Erythroblast (primary cell): ENCODE measurements at places on chromosomes 4 and X.
A peak's percentile ranks its signal among the peaks of the same experiment; 100 is the strongest.

- peak; percentile 43 for DNase-seq
Measured at GRCh38 chr4:18020145-18020670, 1.3 kb downstream of the LCORL start.

- peak; percentile 67 for DNase-seq
Measured at GRCh38 chr4:140851032-140851636, 94.9 kb upstream of the TBC1D9 start.

- DNase-seq, result no peak
Measured at GRCh38 chrX:9122519-9123245, 88.8 kb upstream of the FAM9B start.

DNA sequence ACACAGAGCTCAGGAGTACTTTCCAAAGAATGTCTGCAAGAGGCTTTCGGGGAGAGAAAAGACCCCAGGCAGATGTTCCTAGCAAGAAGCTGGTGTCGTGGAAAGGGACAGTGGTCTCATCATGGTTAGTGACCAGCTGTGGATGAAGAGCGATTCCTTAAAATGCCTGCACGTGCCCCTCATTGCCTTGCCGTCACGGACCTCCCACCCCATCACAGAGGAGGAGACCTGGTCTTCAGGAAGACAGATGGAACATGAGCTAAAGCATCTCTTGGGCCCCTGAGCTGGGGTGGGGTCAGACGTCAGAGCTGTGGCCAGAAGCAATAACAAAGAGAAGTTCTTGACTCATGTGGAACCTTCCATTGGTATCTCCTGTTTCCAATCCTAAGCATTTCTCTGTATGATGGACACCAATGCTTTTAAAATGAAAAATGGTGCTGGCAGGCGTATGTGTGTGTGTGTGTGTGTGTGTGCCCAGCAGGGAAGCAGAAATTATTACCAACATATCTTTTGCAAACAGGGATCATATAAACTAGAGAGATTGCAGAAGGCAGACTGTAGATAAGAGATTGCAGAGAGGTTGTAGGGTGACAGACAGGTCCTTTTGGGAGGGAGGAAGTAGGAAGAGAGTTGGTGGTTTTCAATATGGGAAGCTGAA, 25.2 kb upstream of the ASMTL start:
- peak; percentile 37 for DNase-seq

DNA sequence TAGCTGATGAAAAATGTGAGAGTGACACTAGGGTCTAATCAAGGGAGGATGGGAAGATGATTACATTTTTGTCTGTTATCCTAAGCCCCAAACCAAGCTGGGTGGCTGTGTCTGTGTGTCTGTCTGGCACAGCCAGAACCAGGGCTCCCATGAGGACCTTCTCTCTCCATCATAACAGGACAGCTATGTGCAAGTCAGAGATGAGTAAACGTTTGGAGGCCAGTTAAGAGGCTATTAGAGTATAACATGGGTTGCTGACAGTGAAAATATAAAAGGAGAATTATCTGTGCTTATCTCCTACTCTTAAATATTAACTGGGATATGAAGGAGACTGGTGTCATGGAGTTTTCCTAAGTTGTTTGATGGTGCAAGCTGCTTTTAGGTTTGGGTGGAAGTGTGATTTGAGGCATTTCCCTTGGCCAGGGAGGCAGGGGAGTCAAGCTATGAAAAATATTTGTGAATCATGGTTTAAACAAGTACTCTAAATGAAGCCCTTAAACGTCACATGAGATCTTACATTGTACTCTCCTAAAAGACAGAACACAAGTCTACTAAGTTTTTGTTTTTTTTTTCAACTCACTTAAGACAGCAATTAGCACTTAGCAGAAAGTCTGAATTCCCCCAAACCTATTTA, 156.2 kb downstream of the ENOX2 start:
- no peak for DNase-seq

DNA sequence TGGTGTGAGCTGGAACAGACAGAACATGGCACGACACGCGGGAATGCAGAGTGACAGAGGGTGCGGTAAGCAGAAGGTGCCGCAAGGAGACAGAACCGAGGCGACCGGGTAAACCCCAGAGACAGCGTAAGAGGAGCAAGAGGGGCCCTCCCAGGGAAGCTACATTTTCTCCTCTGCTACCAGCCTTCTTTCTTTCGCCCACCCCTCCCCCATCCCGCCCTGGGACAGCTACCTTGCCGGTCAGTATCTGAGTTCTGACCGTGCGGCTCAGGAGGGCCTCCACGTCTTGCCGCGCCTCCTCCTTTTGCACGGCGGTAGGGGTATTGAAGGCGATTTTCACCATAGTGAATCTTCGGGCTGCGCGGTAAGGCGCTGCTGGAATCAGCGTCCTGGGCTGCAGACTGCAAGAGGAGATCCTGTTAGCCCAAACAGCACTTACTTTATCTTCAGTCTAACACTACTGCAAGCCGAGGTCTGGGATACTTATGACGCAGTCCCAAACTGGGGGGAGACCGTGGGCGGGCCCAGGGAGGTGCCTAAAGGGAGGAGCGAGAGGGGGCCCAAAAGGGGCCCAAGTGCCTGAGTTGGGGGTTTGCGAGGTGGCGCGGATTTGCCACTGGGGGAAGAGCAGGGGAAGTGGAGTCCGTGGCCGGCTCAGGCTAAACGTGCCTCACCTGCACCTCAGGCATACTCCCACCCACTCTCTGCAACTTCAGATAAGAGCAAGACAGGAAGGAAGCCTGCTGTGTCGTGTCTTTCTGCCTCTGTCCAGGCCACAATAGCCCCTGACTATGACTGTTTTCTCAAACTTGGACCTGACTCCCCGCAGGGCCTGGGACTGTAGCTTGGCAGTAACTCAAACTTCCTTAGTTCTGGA, at the start of gene ITM2A:
Gene ITM2A, minus strand, starts transcription at position 462 of the 877 bp plus-strand sequence. Its CDS starts 119 bp downstream, at position 343.
- DNase-seq, result peak; percentile 50

GRCh38 chr4:88320780-88321373, 36.5 kb upstream of the PPM1K start:
- DNase-seq, result no peak

- peak; percentile 13 for DNase-seq
Measured at GRCh38 chrX:109714340-109714958, 18.6 kb downstream of the ACSL4 start.

GRCh38 chr4:176660561-176660960, 132.2 kb downstream of the VEGFC start:
- DNase-seq, result no peak

DNA sequence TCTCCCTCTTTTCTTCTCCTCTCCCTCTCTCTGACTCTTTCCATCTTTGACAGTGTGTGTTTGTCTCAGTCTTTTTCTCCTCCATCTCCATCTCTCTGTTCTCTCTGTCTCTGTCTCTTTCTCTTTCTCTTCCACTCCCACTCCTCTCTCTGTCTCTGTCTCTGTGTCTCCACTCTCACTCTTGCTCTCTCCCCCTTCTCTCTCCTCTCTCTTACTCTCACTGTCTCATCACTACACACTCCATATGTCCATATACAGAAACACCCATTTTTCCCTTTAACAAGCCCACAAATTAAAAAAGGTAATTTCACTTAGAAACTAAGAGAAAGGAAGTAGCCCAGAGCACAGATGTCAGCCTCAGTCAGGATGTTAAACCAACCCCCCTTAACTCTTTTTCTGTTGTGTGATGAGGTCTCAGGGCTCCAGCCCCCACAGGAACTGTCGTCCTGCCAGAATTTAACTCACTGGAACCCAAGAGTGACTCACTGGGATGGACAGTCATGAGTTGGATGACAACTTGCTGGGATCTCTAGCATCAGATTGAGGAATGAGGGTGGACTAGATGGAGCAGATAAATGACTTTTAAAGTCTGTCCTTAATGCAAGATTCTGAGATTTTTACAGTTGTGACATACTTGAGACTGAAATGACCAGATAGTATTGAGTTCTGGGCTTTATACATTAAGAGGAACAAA, 27.5 kb downstream of the OTUD6A start:
- no peak for DNase-seq

GRCh38 chr4:182866746-182867145, 50.4 kb downstream of the DCTD start:
- no peak for DNase-seq

DNA sequence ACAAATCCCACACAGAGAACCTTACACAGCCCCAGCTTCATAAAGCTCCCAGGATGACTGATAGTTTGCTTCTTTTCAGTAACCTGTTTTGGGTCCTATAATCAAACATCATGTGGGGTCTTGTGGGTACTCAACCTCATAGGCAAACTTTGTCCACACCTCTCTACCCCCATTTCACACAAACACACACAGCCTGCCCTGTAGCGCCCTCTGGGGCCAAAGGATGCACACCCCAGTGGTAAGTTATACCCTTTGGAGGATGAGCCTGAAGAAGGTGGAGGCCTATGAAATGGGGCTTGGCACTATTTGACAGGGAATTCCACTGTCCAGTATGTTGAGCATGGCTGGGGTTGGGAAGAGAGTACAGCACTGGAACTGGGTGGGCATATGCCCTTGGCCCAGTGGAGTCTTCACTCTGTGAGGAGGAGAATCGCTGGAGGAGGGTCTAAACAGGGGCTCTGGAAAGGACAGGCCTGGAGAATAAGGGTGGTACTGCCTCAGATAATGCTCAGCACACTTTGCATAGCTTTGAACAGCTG, 30.5 kb upstream of the COL25A1 start:
- DNase-seq, result peak; percentile 19

- DNase-seq, result no peak
Measured at GRCh38 chr4:33537527-33537926, 2706.8 kb downstream of the ARAP2 start.

DNA sequence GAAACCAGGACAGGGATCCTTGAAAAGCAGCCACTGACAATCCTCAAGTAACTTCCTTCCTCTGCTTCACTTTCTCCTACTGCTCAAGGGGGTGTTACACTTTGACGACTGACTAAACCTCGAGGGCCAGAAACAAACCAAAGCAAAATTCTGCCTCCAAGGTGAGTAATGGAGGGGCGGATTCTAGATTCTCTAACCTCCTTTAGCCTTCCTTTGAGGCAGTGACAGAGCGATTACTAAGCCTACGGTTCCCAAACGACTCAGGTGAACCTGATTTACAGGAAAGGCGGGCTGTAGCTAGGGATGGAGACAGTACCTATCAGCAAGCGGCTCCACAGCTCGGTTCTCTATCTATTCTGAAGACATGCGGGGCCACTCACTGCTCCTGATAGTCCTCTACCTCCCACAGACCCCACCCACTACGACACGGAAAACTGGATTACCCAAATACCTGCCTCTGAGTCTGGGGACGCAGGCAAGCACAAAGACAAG, 487 bp downstream of the TBCK start:
- DNase-seq, result peak; percentile 75

GRCh38 chrX:74080165-74080564, 223.8 kb upstream of the ZCCHC13 start:
- DNase-seq, result no peak

DNA sequence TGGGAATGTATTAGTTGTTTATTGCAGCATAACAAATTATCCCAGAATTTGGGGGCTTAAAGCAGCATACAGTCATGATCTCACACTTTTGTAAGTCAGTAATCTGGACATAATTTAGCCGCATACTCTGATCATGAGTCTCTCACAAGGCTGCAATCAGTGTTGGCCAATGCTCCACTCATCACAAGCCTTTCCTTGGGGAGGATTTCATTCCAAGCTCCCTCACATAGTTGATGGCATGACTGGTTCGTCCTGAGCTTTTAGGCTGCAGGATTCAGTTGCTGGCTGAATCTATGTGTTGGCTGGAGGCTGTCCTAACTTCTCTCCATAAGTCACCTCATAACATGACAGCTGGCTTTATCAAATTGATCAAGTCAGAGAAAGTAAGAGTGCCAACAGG, 1568.6 kb upstream of the PCDH7 start:
- no peak for DNase-seq

DNA sequence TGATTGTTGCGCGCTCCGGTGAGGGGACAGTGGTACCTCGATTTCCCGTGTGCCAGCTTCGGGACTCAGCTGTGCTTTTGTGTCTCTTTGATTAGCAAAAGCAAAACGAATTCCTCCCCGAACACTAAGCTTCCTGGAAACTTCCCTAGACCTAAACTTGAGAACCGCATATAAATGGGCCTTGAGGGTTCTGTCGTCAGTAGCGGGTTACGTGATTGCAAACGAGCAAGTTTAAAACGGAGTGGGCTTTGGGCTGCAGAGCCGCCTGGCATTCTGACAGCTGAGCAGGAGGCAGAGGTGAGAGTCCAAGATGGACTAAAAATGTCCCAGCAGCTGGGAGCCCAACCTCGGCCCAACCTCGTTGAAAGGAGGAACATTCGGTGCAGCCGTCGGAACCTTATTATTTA, 1.2 kb upstream of the TAPT1 start:
- DNase-seq, result peak; percentile 52

- DNase-seq, result no peak
Measured at GRCh38 chr4:109649872-109650271, 53.4 kb downstream of the CASP6 start.

DNA sequence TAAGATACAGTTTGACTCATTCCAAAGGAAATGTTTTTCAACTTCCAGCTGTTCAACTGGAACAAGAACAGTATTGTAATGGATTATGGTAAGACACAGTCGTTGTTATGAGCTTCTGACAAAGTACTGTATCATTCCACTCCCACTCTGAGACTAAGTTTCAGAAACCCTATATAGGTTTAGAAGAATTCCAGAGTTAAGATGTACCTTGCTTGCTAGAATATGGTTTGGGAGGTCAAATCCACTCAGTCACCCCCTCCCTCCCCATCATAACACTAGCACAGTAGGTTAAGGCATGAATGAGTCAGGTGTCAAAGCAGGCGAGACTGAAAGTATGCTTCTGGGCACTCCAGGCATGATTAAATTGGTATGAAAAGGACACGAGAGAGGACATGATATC, 339.7 kb downstream of the DMD start:
- DNase-seq, result no peak

GRCh38 chr4:42330002-42330592, 67.2 kb upstream of the SHISA3 start:
- DNase-seq, result no peak

- no peak for DNase-seq
Measured at GRCh38 chr4:1384675-1385372, 21.4 kb downstream of the NKX1-1 start.

DNA sequence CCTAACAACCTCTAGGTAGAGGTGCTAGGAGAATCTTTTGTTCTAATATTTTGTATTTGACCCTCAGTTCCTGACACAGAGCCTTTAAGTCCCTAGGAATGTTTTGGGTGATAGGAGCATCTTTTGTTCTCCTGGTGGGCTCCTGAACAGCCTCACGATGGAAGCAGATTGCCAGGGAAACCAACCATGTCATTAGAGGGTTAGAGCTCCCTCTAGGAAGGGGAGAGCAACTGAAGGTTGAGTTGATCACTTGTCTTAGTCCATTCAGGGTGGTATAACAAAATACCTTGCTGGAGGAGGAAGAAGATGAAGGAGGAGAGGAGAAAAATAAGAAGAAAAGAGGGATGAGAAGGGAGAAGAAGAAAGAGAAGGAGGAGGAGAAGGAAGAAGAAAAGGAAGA, 9.2 kb downstream of the VCX start:
- DNase-seq, result no peak

- peak; percentile 85 for DNase-seq
Measured at GRCh38 chrX:147680251-147680650, 231.5 kb upstream of the FMR1 start.

- no peak for DNase-seq
Measured at GRCh38 chrX:111199505-111199904, 70.8 kb downstream of the CAPN6 start.

GRCh38 chrX:24858004-24858746, 157.6 kb downstream of the ARX start:
- DNase-seq, result no peak
